Regular cardiac myocyte (primary cell): ENCODE measurements at places on chromosomes 2 and 18. TPM values are rescaled to one million over a fixed set of nuclear protein-coding genes. Genes with fewer than 3 reads are reported as not detected.

CAPN14 gene
- under 0.01 and 0.28 TPM in 2 replicates for total RNA-seq

UXS1 gene
- total RNA-seq = 49.5 and 75.5 TPM in 2 replicates

SPATS2L gene
- total RNA-seq = 60.6 and 76.7 TPM in 2 replicates

RHBDD1 gene
- total RNA-seq = 17.1 and 23.7 TPM in 2 replicates

ABCB11 gene
- total RNA-seq = not detected in 2 replicates

MARCHF4 gene
- 1.1 and 3.3 TPM in 2 replicates for total RNA-seq

FAP gene
- 41.2 and 274 TPM in 2 replicates for total RNA-seq

PXDN gene
- 204 TPM in 2 replicates for total RNA-seq

TGOLN2 gene
- total RNA-seq = 105 and 132 TPM in 2 replicates

CCDC142 gene
- total RNA-seq = 18.0 and 22.3 TPM in 2 replicates

BOLA3 gene
- total RNA-seq = 29.0 and 63.6 TPM in 2 replicates

SFT2D3 gene
- 4.4 and 5.6 TPM in 2 replicates for total RNA-seq

UGT1A5 gene
- total RNA-seq = not detected in 2 replicates

CIB4 gene
- total RNA-seq = not detected in 2 replicates

STK17B gene
- 25.5 and 61.4 TPM in 2 replicates for total RNA-seq

OR6B2 gene
- not detected in 2 replicates for total RNA-seq

HOXD10 gene
- under 0.01 and 0.19 TPM in 2 replicates for total RNA-seq

CDCA7 gene
- 0.85 and 14.4 TPM in 2 replicates for total RNA-seq

STRADB gene
- total RNA-seq = 50.2 and 59.5 TPM in 2 replicates

NEB gene
- under 0.01 and 0.28 TPM in 2 replicates for total RNA-seq

BOK gene
- 20.1 and 24.8 TPM in 2 replicates for total RNA-seq

MYOM1 gene
- total RNA-seq = 0.38 and 5.6 TPM in 2 replicates

CABYR gene
- 2.3 and 5.9 TPM in 2 replicates for total RNA-seq

OSR1 gene
- total RNA-seq = 12.1 and 21.4 TPM in 2 replicates

CSRNP3 gene
- 1.2 and 3.9 TPM in 2 replicates for total RNA-seq

GPR17 gene
- not detected in 2 replicates for total RNA-seq

REG3A gene
- not detected in 2 replicates for total RNA-seq

TWIST2 gene
- 13.4 and 19.4 TPM in 2 replicates for total RNA-seq

EVX2 gene
- not detected in 2 replicates for total RNA-seq

RIT2 gene
- not detected in 2 replicates for total RNA-seq

MZT2B gene
- 146 and 186 TPM in 2 replicates for total RNA-seq

CCBE1 gene
- total RNA-seq = 21.4 and 39.3 TPM in 2 replicates

ZC3H6 gene
- total RNA-seq = 1.5 and 5.1 TPM in 2 replicates

TMEM37 gene
- total RNA-seq = under 0.01 and 0.19 TPM in 2 replicates

GAREM2 gene
- total RNA-seq = 0.58 and 1.4 TPM in 2 replicates

ANKRD44 gene
- total RNA-seq = 15.8 and 17.8 TPM in 2 replicates

SPC25 gene
- under 0.01 and 8.6 TPM in 2 replicates for total RNA-seq

C2orf66 gene
- total RNA-seq = under 0.01 TPM in 1 of 2 replicates, not detected in the other

RFTN2 gene
- total RNA-seq = 0.58 and 3.7 TPM in 2 replicates

CNRIP1 gene
- total RNA-seq = 16.9 and 32.2 TPM in 2 replicates

FKBP1B gene
- 8.2 and 11.8 TPM in 2 replicates for total RNA-seq

DOK1 gene
- total RNA-seq = 74.6 and 108 TPM in 2 replicates

MTIF2 gene
- total RNA-seq = 41.2 and 44.9 TPM in 2 replicates

LYPD6 gene
- total RNA-seq = under 0.01 and 0.77 TPM in 2 replicates

PLEKHA3 gene
- total RNA-seq = 6.5 and 10.7 TPM in 2 replicates

SLC11A1 gene
- total RNA-seq = 0.19 and 0.28 TPM in 2 replicates

FN1 gene
- total RNA-seq = 5,379 and 12,823 TPM in 2 replicates

TSPYL6 gene
- not detected in 2 replicates for total RNA-seq

ATP6V1B1 gene
- total RNA-seq = 0.38 and 1.7 TPM in 2 replicates
